ENCODE measurements at places on chromosomes 7 and 10.

GRCh38 chr10:128825626-128826025 is 641.4 kb upstream of the MGMT start:
- no peaks in the 10 kb centered on the region for H3K4me1 ChIP-seq

GRCh38 chr7:96069401-96069800 is 252.5 kb downstream of the SLC25A13 start:
- H3K27me3 ChIP-seq, result no peaks in the 10 kb centered on the region
- no peaks in the 10 kb centered on the region for H3K36me3 ChIP-seq
- no peaks in the 10 kb centered on the region for H3K4me1 ChIP-seq
- no peak overlapping the region for H3K27ac ChIP-seq
- no peak for DNase-seq

DNA sequence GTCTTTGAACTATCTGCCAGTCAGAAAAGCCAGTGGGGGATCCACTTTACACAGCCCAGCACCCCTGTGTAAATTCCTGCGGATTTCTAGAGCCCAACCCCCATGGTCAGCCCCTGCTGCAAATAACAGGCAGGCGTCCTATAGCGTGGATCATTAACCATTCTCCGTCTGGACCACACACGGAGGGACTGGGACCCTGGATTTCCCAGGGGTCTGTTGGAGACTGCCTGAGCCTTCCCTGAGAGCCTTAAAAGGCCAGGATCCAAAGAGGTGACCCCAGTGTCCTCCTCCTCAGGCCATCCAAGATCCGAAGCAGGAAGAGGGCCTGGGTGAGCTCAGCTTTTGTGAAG is 11.2 kb upstream of the GRID1 start:
- H3K4me3 ChIP-seq, result no peak overlapping the region
- no peak overlapping the region for H3K27ac ChIP-seq
- no peaks in the 10 kb centered on the region for H3K36me3 ChIP-seq
- H3K4me1 ChIP-seq, result peaks cover 5% of the 10 kb centered on the region
- peaks cover 86% of the 10 kb centered on the region for H3K27me3 ChIP-seq

GRCh38 chr7:3432911-3433310 is 131.9 kb downstream of the SDK1 start:
- no peaks in the 10 kb centered on the region for H3K4me1 ChIP-seq
- H3K27ac ChIP-seq, result no peak overlapping the region
- H3K36me3 ChIP-seq, result no peaks in the 10 kb centered on the region
- no peaks in the 10 kb centered on the region for H3K27me3 ChIP-seq
- DNase-seq, result no peak
- H3K4me3 ChIP-seq, result no peak overlapping the region

GRCh38 chr7:1844336-1844950 is 174.4 kb downstream of the ELFN1 start:
- H3K27me3 ChIP-seq, result no peaks in the 10 kb centered on the region
- H3K4me3 ChIP-seq, result no peak overlapping the region
- no peaks in the 10 kb centered on the region for H3K4me1 ChIP-seq
- no peaks in the 10 kb centered on the region for H3K36me3 ChIP-seq
- no peak overlapping the region for H3K27ac ChIP-seq

- no peaks in the 10 kb centered on the region for H3K27me3 ChIP-seq
- no peak overlapping the region for H3K27ac ChIP-seq
- H3K4me3 ChIP-seq, result no peak overlapping the region
- no peaks in the 10 kb centered on the region for H3K4me1 ChIP-seq
- H3K36me3 ChIP-seq, result no peaks in the 10 kb centered on the region
- DNase-seq, result no peak
Observed at GRCh38 chr10:94757916-94758315, 4.6 kb upstream of the CYP2C19 start.

GRCh38 chr7:157490465-157490912 is 153.7 kb downstream of the DNAJB6 start:
- H3K36me3 ChIP-seq, result no peaks in the 10 kb centered on the region
- no peaks in the 10 kb centered on the region for H3K4me1 ChIP-seq
- no peak overlapping the region for H3K27ac ChIP-seq
- no peak for DNase-seq
- no peak overlapping the region for H3K4me3 ChIP-seq
- peaks cover 24% of the 10 kb centered on the region for H3K27me3 ChIP-seq

DNA sequence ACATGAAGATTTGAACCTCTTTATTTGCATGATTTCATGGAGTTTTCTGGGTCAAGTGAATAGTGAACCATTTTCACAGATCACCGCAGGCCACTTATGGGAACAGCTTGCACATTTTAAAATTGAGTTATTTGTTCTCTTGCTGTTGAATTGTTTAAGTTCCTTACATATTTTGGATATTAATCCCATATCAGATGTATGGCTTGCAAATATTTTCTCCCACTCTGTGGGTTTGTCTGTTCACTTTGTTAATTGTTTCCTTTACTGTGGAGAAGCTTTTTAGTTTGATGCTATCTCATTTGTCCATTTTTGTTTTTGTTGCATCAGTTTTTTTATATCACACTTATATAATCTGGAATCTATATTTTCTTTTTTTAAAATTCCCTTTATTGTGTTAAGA is 14.1 kb upstream of the ZC3HAV1L start:
- no peaks in the 10 kb centered on the region for H3K27me3 ChIP-seq
- peaks cover 23% of the 10 kb centered on the region for H3K4me1 ChIP-seq
- DNase-seq, result no peak

DNA sequence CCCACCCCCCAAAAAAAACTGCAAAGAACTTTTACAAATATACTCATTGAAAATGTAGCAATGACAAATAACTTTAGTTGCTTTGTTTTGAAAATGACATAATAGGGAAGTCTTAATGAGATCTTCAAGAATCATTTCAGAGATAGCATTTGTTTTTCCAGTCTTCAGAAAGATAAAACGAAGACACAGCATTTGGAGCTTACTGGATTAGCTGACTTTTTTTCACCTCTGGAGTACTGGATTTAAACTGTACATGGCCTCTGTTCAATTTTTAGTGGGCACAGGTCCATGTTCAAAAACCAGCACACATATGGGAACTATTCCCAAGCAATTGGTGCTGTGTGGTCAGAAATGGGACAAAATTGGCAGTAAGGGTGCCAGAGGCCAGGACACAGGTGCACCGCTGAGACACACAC is 3.9 kb downstream of the RAB11FIP2 start:
- no peak overlapping the region for H3K27ac ChIP-seq
- peaks cover 13% of the 10 kb centered on the region for H3K36me3 ChIP-seq
- peaks cover 80% of the 10 kb centered on the region for H3K4me1 ChIP-seq
- no peak for DNase-seq

DNA sequence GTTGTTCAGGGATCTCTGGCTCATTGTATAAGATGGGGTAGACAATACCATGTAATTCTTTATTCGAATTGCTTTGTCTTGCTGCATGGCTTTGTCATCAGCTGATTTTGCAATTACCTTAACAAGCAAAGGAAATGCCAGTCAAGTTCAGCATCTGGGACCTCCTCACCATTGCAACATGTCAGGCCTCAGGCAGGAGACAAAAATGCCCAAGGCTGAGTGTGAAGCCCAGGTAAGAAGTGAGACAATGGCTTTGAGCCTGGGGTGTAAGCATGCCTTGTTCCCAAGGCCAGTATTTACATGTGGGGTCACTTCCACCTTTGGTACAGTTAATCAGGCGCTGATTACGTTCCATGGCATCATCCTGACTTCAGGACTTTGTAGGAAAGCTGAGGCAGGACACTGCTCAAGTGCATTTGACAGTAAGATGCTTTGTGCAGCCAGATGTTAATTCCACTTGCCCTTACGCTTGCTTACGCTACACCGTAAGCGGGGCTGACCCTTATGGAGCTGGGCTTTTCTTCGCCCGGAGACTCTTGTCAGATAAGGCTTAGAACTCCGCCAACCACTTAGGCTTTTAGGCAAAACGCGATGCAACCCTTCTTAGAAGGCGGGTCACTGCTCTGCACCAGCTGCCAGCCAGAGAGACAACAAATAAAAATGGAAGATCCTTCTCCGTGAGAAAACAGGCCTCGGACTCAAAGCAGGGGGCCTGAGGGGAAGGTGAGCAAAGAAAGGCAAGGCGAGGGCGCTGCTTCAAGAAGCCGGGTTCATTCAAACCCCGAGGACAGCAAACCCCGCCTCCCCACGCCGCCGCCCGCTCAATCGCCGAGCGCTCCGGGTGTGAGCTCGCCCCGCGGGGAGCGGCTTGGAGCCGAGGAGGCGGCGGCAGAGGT is 1.3 kb upstream of the SP4 start:
- H3K27ac ChIP-seq, result peak overlapping the region; percentile 98
- H3K4me3 ChIP-seq, result peak overlapping the region; percentile 93
- H3K36me3 ChIP-seq, result no peaks in the 10 kb centered on the region
- no peak for DNase-seq
- H3K27me3 ChIP-seq, result no peaks in the 10 kb centered on the region

DNA sequence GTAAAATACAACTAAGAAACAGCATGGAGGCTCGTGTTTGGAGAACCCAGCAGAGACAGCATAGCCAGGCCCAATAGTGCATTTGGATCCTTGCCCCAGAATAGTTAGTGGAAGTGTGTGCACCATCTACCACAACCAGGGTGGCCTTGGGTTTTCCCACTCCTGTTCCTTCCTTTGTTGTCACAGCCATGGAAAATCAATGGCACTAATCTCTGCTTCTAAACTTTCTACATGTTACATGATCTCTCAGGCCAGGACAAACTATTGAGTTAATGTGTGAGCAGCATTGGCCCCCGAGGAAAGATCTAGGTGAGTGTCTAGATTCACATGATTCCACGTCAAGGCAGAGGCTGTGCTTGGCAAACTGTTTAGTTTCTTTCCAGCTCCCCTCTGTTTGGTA is 2.0 kb downstream of the CYP3A7 start:
- H3K27me3 ChIP-seq, result no peaks in the 10 kb centered on the region
- DNase-seq, result no peak
- no peaks in the 10 kb centered on the region for H3K4me1 ChIP-seq
- H3K36me3 ChIP-seq, result peaks cover 14% of the 10 kb centered on the region

DNA sequence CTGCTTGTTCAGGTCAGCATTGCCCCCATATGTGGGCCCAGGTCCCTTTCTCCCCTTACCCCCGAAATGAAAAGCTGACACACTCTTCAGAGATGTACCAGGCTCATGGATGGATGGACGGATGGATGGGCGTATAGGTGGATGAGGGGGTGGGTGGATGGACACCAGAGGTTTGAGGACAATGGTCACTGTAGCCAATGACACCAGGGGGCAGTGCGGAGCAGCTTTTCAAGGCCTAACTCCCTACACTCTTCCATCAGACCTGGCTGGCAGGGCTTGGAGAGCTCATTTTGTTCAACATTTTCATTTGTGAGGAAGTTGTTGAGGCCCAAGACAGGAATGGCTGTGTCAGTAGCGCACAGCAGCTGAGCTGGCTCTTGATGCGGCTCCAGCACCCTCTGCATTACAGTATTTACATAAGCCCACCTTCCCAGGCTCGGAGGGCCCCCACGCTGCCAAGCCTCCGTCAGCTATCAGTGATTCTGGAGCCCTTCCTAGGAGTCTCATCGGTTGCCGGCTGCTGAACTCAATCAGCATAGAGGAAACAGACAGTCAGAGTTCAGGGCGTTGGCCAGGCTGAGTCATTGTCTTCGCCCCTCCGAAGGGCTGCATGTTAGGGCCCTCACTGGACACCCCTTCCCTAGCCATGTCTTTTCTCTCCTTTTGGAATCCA is 11.6 kb upstream of the FFAR4 start:
- H3K4me3 ChIP-seq, result no peak overlapping the region
- no peaks in the 10 kb centered on the region for H3K36me3 ChIP-seq
- H3K27ac ChIP-seq, result no peak overlapping the region
- peaks cover 4% of the 10 kb centered on the region for H3K27me3 ChIP-seq
- H3K4me1 ChIP-seq, result no peaks in the 10 kb centered on the region

GRCh38 chr10:5583525-5584175 is 58.9 kb downstream of the CALML3 start:
- peaks cover 37% of the 10 kb centered on the region for H3K27me3 ChIP-seq
- H3K4me3 ChIP-seq, result no peak overlapping the region
- peaks cover 47% of the 10 kb centered on the region for H3K4me1 ChIP-seq
- H3K36me3 ChIP-seq, result no peaks in the 10 kb centered on the region

- peaks cover 9% of the 10 kb centered on the region for H3K36me3 ChIP-seq
- peaks cover 17% of the 10 kb centered on the region for H3K4me1 ChIP-seq
- no peaks in the 10 kb centered on the region for H3K27me3 ChIP-seq
Observed at GRCh38 chr7:100565133-100565571, 8.5 kb downstream of the SAP25 start.

DNA sequence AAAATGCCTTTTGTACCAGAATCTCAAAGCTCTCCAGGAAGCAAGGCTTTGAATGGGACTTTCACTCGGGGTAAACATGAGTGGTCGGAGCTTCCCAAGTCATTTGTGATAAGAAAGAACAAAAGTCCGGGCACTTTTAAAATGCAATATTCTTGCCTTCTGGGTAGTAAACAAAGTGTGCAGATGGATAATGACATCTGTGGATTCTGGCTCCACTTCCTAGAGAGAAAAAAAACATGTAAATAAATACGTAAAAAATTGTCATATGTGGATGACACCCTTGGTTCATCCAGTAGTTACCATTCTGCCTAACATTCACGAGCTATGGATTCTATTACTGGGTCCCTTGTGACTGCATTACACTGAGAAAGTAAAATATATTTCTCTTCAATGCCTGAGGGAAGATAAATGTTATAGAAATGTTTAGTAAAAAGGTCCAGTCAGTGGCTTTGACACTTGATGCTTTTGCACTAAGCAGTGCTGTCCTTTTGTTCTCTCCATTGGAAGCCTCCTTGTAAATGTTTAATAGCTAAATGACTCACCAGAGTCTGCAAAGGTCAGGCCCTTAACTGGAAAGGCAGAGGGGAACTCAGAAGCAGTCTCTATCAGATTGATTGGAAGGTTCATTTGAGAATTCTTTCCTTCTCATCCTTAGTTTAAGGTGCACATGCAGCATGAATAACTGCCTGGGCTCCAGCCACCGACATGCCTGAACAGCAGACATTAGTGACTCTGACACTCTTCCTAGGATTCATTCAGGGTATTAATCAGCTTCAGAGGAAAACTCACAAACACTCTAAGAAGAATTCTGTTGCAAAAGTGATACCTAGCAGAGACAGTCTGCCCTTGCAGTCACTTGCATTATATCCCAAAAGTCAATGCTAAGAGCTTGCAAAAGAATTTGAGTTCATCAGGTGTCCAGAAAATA is 11.7 kb upstream of the EDRF1 start:
- H3K4me1 ChIP-seq, result peaks cover 10% of the 10 kb centered on the region
- H3K27ac ChIP-seq, result no peak overlapping the region
- no peaks in the 10 kb centered on the region for H3K36me3 ChIP-seq

- H3K4me1 ChIP-seq, result peaks cover 2% of the 10 kb centered on the region
- no peaks in the 10 kb centered on the region for H3K36me3 ChIP-seq
- no peak for DNase-seq
- no peaks in the 10 kb centered on the region for H3K27me3 ChIP-seq
Observed at GRCh38 chr10:28215930-28216329, 86.9 kb downstream of the MPP7 start.

DNA sequence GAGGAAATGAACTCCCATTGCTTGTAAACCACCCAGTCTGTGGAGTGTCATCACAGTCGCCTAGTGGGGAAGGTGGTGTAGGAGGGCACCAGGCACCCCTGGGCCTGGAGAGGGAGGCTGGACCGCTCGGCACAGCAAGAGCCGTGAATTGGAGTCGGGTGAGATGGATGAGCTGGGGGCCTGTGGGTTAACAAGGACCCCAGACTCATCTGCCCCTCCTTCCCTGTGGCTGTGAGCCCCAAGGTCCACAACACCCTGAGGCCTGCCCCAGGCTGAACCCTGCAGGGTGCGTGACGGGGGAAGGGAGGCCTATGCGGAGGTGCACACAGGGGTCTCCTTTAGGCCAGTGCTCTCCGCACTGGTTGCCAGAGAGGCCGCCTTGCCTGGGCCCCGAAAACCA is 581.4 kb upstream of the FOXK1 start:
- DNase-seq, result no peak
- H3K27me3 ChIP-seq, result peaks cover 7% of the 10 kb centered on the region
- no peak overlapping the region for H3K4me3 ChIP-seq
- no peaks in the 10 kb centered on the region for H3K36me3 ChIP-seq

GRCh38 chr7:92281031-92281430 is 35.3 kb downstream of the ANKIB1 start:
- H3K4me3 ChIP-seq, result no peak overlapping the region
- H3K27ac ChIP-seq, result no peak overlapping the region
- DNase-seq, result no peak
- H3K36me3 ChIP-seq, result no peaks in the 10 kb centered on the region
- no peaks in the 10 kb centered on the region for H3K27me3 ChIP-seq

All from left ventricle myocardium inferior (tissue), 1 donor.